ENCODE measurements at places on chromosomes 12 and 14. TPM values are rescaled to one million over a fixed set of nuclear protein-coding genes. Genes with fewer than 3 reads are reported as not detected.

Gene OVCH1
- total RNA-seq = not detected

Gene MUCL1
- total RNA-seq = not detected

Gene SRRM4
- total RNA-seq = not detected

Gene SLCO1B1
- 1.4 TPM for total RNA-seq

DNA sequence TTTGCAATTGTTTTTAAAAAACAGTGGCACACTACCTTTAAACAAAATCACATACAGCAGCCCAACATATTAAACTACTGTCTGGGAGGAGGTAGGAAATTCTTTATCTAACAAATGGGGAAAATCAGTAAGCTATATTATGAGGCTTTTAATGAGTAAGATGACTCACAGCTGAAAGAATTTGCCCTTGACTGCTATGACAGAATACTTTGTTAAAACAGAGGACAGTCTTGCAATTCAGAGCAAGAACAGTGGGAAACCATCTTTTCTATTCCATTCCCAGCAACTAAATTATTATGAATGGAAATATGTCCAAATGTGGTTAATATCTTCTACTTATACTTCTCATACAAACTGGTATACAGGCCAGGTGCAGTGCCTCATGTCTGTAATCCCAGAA lies 49.2 kb upstream of the SGPP1 start:
- DNase-seq = no peak

GRCh38 chr14:100398044-100398443 lies 74.9 kb downstream of the SLC25A47 start:
- no peak for DNase-seq

DNA sequence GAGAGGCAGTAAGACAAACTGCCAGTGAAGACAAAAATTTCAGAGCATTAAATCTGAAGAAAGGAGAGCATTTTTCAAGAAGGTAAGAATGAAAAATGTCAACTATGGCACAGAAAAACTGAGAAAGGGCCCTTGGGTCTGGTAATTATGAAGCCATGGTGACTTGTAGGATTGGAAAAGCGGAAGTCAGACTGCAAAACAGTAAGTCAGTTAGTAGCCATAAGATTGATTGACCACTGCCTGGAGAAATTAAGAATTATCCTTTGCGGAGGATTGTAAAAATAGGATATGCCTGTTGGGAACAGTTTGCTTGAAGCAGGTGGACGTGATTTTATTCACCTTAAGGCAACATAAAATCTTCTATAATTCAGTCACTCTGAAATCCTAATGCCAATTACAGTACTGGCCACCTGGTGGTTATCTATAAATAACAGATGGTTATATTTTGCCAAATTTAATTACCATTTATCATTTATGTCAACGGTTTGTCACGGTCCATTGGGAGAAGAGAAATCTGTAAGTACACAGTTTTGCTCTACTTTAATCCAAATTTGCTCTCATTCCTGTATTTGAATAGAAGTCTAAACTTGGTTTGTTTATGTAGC lies 127.1 kb upstream of the CNTN1 start:
- DNase-seq = no peak

DNA sequence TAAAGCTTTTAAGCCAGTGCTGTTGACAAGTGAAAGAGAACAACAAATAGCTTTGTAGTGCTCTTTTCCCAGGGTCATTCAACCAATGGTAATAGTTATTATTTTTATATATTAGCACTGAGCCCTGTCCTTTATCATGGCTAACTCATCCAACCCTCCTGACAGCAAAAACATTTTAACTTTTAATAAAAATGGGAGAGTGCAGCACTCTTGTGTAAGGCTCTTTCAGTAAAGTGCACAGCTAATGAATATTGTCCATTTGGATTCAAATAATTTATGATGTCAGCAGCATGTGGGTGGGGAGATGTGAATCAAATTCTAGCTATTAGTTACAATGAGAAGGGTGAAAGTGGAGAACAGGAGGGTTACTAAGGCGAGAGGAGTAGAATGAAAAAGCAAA lies 185.7 kb downstream of the SOX5 start:
- DNase-seq = no peak

- no peak for DNase-seq
Measured at GRCh38 chr12:26871985-26872384, 39.0 kb upstream of the ITPR2 start.

DNA sequence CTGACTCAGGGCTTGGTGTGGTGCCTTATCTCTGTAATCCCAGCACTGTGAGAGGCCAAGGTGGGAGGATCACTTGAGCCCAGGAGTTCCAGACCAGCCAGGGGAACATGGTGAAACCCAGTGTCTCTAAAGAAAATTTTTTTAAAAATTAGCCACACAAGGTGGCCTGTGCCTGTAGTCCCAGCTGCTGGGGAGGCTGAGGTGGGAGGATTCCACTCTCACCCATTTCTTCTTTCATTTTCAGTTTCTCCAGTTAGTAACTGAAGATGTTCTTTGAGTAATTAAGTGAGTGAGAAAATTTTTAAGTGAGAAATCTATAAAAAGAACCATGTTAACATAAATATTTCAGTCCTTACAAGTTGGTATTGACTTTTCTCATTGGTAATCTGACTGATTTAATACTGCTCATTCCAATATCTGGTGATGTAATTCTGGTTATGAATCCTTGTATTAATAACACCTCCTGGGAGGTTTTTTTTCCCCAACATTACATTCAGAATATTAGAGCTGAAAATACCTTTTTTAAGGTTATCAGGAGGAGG lies 6.1 kb downstream of the METTL3 start:
- DNase-seq = no peak

DNA sequence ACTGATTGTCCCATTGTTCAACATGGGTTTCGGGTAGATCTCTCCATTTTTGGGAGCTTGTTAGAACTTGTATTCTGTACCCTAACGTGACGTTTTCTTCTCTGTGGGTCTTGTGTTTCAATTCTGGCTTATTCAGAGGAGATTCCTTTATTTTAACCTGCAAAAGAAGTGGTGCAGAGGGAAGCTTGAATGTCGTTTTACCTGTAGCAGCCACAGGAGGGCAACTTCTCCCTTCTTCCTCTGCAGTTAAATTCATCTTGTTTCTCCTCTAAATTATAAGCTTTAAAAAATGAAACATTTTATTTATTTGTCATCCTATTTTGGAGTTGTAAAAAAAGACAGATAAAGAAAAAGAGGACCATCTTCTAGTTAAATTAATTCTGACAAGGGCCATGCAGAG lies 13.7 kb upstream of the CLEC4D start:
- no peak for DNase-seq

DNA sequence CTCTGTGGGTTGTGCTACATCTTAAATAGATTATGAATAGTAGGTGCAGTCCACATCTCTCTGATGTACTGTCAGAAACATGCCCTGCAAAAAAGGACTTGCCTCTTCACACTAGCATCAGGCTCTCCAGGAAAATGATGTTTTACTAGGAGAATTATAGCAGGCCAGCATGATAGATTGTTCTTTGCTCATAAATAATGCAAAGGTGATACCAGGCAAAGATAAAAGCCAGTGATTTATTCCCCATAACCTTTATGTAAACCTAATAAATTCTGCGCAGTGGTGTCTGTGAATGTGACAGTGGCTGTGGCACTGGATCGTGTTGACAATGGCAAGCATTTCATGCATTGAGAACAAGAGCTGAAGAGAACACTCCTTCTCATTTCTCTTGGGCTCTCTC lies 646.5 kb upstream of the SEL1L start:
- no peak for DNase-seq

GRCh38 chr14:102481791-102482238 lies 27.8 kb downstream of the ANKRD9 start:
- DNase-seq = peak; percentile 46

DNA sequence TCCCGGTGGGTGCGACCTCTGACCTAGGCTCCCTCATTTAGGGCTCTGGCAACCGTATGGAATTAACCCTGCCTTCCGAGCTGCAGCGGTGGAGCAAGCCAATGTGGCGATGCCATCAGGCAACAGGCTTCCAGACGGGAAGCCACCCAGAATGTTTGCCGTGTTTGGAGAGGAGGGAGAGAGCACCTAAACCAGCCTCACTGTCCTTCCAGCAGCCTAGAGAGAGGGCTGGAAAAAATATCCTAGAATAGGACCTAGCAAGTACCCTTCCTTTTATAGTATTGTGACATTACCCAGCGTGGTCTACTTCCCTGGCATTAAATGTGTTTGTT lies 287 bp upstream of the SLC2A13 start:
- no peak for DNase-seq

DNA sequence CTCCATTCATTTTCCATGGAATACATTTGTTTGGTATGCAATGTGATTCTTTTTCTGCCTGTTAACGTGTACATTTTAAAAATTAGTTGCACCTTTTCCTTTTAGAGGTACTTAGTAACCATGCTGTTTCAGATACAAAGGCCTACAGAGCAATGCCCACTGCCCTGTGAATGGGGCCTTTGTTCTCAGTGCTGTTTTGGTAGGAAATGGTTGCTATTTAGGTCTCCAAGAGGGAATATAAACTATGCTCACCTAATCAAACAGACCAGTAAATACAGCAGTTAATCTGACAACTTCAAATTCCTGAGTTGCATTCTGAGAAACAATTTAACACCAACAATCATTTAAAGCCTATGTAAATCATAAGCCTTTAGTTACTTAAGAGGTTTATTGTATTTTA lies 188.7 kb downstream of the BCAT1 start:
- peak; percentile 63 for DNase-seq

DNA sequence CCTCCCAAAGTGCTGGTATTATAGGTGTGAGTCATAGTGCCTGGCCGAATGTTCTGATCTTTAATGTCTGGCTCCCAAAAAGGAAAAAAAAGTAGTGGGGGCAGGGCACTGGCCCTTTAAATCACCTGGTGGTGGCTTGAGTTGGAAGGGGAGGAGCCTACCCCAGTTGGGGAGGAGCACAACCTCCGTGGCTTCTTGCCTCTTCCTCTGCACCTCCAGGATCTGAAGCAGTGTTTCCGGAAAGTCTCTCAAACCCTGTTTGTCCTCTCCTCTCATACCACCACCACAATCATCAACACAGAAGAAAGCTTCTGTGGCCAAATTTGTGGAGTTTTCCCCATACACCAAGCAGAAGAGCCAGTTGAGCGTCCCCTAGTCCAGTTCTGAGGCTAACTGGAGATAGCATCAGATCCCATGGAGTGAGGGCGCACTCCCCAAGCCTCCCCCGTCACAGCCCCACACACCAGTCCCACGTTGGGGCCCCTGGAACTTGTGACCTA lies 24.3 kb upstream of the RCOR1 start:
- peak; percentile 63 for DNase-seq

DNA sequence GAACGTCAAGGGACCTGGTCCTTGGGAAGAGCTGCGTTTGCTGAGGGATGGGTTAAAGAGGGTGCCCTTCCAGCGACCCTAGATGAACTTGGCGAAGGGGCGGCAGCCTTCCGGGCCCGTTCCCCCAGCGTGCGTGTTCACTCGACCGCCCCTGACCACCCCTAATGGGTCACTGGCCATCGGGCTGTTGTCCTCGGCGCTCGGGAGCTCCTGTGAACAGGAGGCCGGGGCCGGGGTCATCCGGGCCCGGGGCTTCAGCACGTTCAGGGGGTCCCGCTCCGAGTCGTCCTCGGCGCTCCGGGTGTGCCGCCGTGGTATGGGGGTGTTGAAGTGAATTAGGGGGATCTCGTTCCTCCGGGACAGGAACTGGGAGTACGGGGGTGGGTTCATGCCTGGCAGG lies 9.2 kb downstream of the FGF23 start:
- no peak for DNase-seq

DNA sequence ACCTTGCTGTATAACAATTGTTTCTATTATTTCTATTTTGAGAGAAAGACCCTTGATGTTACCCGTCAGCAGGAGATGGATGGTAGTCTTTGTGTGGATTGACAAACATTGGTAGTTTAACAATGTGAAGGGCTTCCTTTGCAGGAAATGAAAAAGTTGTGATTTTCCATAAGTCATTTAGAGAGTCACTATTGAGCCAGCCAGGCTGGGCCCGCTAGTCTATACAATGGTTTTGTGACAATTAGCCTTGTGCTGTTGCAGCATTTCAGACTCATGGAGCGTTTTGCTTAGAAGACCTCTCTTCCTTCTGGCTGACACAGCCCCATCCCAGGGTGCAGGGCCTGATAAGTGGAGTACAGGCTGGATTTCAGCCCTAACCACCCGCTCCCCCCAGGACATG lies 18.3 kb upstream of the SLC38A2 start:
- no peak for DNase-seq

DNA sequence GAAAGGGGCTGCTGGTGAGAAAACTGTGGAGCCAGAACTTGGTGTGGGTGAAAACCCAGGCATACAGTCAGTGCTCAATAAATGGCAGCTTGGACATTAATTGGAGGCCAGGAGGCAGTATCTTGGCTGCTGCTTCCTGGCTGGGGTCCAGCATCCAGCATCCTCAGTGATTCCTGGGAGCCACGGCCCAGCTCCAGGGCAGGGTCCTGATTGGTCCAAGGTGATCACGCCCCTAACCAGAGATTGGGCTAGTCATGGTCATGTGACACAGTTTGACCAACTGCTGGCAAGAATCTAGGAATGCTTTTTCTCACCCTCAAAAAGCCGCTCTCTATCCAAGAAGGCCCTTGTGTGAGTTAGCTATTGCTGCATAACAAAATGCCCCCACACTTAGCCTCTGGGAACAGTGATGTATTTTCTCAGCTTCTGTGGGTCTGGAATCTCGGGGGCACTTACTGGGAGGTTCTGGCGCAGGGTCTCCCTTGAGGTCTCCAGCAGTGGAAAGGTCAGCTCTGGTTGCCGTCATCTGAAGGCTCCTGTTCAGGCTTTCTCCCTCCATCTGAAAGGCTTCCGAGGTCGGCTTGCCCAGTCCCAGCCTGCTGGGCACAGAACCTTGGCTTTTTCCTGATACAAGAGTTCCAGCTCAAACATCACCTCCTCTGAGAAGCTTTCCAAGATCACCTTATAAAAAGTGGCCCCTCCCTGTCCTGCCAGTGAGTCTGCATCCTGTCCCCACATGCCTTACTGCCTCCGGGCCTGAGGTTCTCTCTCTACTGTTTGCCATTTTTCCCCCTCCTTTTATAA lies 119.2 kb upstream of the NCOR2 start:
- no peak for DNase-seq

DNA sequence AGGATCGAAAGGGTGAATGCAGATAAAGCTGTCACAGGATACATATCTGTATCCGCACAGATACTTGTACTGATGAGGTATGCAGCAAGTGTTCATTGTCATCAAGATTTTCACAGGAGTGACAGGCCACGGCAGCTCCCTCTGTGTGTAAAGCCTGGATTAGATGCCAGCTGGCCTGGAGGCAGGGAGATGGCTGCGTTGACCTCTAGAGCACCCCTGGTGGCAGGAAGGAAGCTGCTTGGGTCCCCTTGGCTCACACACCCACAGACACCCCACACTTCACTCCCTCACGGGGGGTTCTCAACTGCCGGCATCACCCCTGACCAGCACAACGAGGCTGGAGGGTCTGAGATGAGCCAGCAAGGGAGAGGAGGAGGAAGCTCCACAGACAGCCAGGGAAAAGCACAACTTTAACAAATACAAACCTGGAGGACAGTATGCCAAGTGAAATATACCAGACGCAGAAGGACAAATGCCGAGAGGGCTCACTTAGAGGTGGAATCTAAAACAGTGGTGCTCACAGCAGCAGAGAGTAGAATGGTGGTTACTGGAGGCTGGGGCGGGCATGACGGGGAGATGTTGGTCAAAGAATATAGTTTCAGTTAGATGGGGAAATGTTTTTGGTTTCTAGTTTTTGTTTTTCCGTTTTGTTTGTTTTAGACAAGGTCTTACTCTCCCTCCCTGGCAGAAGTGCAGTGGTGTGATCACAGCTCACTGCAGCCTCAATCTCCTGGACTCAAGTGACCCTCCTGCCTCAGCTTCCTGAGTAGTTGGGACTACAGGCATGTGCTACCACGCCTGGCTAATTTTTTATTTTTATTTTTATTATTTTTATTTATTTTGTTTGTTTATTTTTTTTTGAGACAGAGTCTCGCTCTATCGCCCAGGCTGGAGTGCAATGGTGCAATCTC lies 45.7 kb downstream of the TEAD4 start:
- no peak for DNase-seq

- no peak for DNase-seq
Measured at GRCh38 chr12:88360343-88360742, 218.2 kb downstream of the TMTC3 start.

All from Calu3 (cell line).